ENCODE measurements at places on chromosomes 7 and 10. TPM values are rescaled to one million over a fixed set of nuclear protein-coding genes. Genes with fewer than 3 reads are reported as not detected.

DNA sequence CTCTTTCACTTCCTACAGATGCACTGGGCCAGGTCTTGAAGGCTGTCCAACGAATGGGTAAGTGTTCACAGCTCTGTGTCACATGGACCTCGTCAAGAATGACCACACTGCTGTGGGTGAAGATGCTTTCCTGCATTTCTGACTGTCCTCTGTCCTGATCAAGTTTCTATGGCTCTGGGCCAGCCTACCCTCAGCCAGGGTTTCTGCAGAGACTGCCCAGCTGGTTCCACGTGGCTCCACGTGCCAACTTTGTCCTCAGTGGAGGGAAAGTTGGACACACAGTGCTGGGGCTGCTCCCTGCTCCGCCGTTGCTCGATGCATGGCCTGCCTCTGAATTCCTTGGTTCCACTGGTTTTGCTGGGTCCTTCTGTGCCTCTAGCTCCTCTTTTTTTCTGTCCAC, 152.3 kb downstream of the EGFR start:
- no peak for DNase-seq

DNA sequence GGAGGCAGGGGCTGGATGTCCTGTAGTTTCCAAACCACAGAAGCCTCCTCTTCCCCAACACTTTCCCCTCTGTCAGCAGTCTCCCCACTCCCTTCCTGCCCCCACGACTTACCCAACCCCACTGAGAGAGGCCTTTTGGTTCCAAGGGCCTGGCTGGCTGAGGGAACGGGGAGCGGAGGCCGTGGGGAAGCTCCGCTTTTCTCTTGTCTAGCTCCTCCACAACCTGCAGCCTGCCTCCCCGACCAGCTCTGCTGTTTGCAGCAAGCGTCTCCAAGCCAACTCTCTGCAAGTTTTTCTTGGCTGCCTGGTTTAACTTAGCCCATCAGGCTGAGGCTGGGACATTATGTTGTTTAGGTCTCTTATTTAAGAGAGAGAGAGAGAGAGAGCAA, 126.8 kb downstream of the NEURL1 start:
- no peak for DNase-seq

Gene JAKMIP3
- polyA plus RNA-seq, result 0.19 TPM

DNA sequence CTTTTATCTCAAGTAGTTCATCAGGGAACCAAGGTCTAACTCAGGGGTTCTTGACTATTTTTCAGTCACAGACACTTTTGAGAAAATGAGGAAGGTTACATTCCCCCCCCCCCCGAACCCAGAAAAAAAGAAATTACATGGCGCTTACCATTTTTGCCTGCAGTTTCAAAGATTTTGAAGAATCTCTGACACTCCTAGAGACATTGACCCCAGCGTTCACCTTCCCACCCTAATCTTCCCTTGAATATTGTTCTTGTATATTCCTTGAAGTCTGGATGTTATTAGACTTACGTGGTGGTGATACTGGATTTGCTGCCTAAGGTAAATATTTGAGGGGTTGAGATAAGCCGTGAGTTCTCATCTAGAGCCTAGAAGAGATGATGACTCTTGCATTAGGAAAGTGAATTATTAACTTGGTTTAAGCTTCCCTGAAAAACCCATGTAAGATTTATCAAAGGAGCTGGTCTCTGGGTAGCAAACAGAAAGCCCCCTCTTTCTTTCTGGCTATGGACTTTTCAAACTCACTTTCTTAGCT, 245.7 kb upstream of the FOXK1 start:
- no peak for DNase-seq

GRCh38 chr7:2403014-2403717, at the start of gene CHST12:
TSS of gene CHST12 (plus strand) at chr7:2403611. CDS start at chr7:2432640, 29,029 bp downstream.
- DNase-seq, result peak; percentile 92

- no peak for DNase-seq
Observed at GRCh38 chr7:36526863-36527548, 137.3 kb downstream of the ANLN start.

GRCh38 chr10:117374506-117375359, 507 bp downstream of the PDZD8 start:
- DNase-seq, result peak; percentile 21

GRCh38 chr10:15244635-15245197, 76.2 kb upstream of the NMT2 start:
- DNase-seq, result no peak

- DNase-seq, result no peak
Observed at GRCh38 chr7:66110856-66111255, 3.8 kb upstream of the CRCP start.

- no peak for DNase-seq
Observed at GRCh38 chr7:75867390-75867717, 11.5 kb upstream of the RHBDD2 start.

DNA sequence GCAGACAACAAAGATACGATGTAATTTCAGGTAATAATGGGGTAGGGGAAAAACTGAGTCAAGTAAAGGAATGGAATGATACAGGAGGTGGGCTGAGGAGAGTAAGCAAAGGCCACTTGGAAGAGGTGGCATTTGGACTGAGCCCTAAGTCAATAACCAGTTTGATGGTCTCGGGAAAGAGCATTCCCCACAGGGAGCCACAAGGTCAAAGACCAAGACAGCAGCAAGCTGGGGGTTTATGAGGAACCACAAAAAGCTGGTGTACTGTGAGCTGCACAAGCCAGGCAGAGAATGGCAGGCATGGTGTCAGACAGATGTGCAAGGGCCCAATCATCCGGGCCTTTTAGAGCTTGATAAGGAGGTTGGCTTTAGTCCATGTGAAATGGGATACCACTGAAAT, 98.7 kb downstream of the NOC3L start:
- DNase-seq, result no peak
